ENCODE measurements at places on chromosomes 12 and 14.

- no peak for DNase-seq
Measured at GRCh38 chr14:93056840-93057585, 58.7 kb downstream of the ITPK1 start.

DNA sequence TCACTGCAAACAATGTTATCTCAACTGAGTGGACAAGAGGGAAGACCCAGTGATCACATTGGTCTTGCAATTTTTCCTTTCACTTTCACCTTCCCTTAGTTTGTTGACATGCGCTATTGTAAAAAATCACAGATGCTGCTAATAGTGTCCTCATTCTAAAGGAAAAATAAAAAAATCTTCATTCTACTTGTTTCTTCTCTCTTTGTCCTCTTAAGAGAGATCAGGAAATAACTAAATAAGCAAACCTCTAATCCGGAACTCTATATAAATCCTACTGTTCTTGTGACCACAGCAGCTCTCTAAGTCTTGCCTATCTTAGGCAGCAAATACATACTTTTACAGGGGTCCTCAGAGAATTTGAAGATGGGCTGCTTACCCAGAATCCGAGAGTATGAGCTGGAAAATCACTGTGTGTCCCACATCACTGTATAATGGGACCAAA is 257.7 kb downstream of the NAV3 start:
- no peak for DNase-seq

GRCh38 chr12:112595410-112595809 is 176.7 kb downstream of the PTPN11 start:
- DNase-seq, result no peak

GRCh38 chr14:35708062-35708461 is 101.0 kb downstream of the RALGAPA1 start:
- no peak for DNase-seq

GRCh38 chr14:40955131-40955505 is 651.6 kb upstream of the LRFN5 start:
- DNase-seq, result no peak

GRCh38 chr12:110543252-110543959 is 39.7 kb downstream of the PPTC7 start:
- DNase-seq, result no peak

GRCh38 chr12:13101821-13102375 is 1.6 kb downstream of the GSG1 start:
- no peak for DNase-seq

DNA sequence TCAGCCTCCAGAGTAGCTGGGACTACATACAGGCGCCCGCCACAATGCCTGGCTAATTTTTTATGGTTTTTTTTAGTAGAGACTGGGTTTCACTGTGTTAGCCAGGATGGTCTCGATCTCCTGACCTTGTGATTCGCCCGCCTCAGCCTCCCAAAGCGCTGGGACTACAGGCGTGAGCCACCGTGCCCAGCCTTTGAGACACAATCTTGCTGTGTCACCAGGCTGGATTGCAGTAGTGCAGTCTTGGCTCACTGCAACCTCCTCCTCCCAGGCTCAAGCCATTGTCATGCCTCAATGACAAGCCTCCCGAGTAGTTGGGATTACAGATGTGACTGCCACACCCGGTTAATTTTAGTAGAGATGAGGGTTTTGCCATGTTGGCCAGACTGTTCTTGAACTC is 21.3 kb upstream of the STRN3 start:
- no peak for DNase-seq

GRCh38 chr12:18863769-18864500 is 126.0 kb downstream of the CAPZA3 start:
- DNase-seq, result no peak

GRCh38 chr12:2364631-2365051 is 311.9 kb downstream of the CACNA1C start:
- no peak for DNase-seq

GRCh38 chr14:57818511-57818910 is 47.4 kb downstream of the SLC35F4 start:
- no peak for DNase-seq

- DNase-seq, result no peak
Measured at GRCh38 chr14:91376547-91377477, 40.8 kb downstream of the CCDC88C start.

DNA sequence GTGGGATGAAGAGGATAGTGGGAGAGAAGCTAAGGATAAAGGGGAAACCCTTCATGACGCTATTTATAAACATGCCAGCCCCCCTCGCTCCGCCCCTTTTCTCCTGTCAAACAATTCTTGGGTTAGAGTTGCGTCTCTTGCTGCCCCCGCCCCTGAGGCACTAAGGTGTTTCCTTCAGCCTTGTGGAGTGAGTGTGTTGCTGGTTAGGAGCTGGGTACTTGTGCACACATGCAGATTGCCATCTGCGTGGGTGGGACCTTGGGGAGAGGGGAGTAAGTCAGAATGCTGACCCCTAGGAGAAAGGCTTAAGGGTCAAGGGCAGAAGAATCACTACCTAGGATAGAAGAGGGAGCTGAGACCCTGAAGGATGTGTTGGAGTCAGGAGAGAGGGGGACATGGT is 5.4 kb downstream of the FOXJ2 start:
- DNase-seq, result no peak
